Bladder microvascular endothelial cell (primary cell): ENCODE measurements at places on chromosomes 4 and X. TPM values are rescaled to one million over a fixed set of nuclear protein-coding genes. Genes with fewer than 3 reads are reported as not detected.

Gene SUPT20HL2
- not detected in 2 replicates for total RNA-seq

Gene RGN
- total RNA-seq: under 0.01 and 0.57 TPM in 2 replicates

Gene CDKL2
- total RNA-seq: 0.06 and 0.16 TPM in 2 replicates

Gene RWDD4
- total RNA-seq: 9.4 and 11.6 TPM in 2 replicates

Gene PCDH19
- total RNA-seq: 0.97 and 2.2 TPM in 2 replicates

Gene KDR
- total RNA-seq: 209 and 260 TPM in 2 replicates

Gene LAMP2
- total RNA-seq: 71.7 and 160 TPM in 2 replicates

Gene VSIG4
- total RNA-seq: not detected in 2 replicates

Gene PABPC1L2A
- not detected in 2 replicates for total RNA-seq

Gene PHOX2B
- total RNA-seq: not detected in 2 replicates

Gene FAM9B
- not detected in 2 replicates for total RNA-seq

Gene BANK1
- total RNA-seq: 0.06 and 0.16 TPM in 2 replicates

Gene SHOX
- not detected in 2 replicates for total RNA-seq

Gene CCKAR
- total RNA-seq: not detected in 2 replicates

Gene EFHC2
- total RNA-seq: under 0.01 TPM in 1 of 2 replicates, not detected in the other

Gene SYP
- 0.31 and 0.32 TPM in 2 replicates for total RNA-seq

Gene VCX3A
- total RNA-seq: not detected in 2 replicates

Gene HTN1
- total RNA-seq: not detected in 2 replicates

Gene RPS6KA6
- total RNA-seq: under 0.01 and 0.94 TPM in 2 replicates

Gene DCAF8L1
- not detected in 2 replicates for total RNA-seq

Gene WAS
- total RNA-seq: 0.19 TPM in 1 of 2 replicates, not detected in the other

Gene MAGEA11
- total RNA-seq: not detected in 2 replicates

Gene LPAR4
- total RNA-seq: under 0.01 and 0.13 TPM in 2 replicates

Gene C4orf50
- total RNA-seq: under 0.01 TPM in 1 of 2 replicates, not detected in the other

Gene SLBP
- 50.6 and 60.9 TPM in 2 replicates for total RNA-seq

Gene SPACA5
- total RNA-seq: not detected in 2 replicates

Gene MXRA5
- under 0.01 TPM in 2 replicates for total RNA-seq

Gene DCLK2
- 0.97 and 1.8 TPM in 2 replicates for total RNA-seq

Gene AR
- total RNA-seq: 0.49 and 0.63 TPM in 2 replicates

Gene INTU
- total RNA-seq: 1.3 and 5.5 TPM in 2 replicates

Gene ADH1A
- not detected in 2 replicates for total RNA-seq

Gene SPRY1
- 47.9 and 71.4 TPM in 2 replicates for total RNA-seq

Gene SMIM31
- total RNA-seq: not detected in 2 replicates

Gene UGT8
- total RNA-seq: not detected in 2 replicates

Gene CXCL8
- 18.1 and 167 TPM in 2 replicates for total RNA-seq

Gene BEX2
- total RNA-seq: 1.3 and 1.5 TPM in 2 replicates

Gene SULT1E1
- total RNA-seq: 0.97 and 7.4 TPM in 2 replicates

Gene PRDM5
- 3.1 and 5.7 TPM in 2 replicates for total RNA-seq

Gene STPG2
- total RNA-seq: 0.13 TPM in 1 of 2 replicates, not detected in the other

Gene GABRQ
- total RNA-seq: not detected in 2 replicates

Gene H2BW2
- not detected in 2 replicates for total RNA-seq
